ENCODE measurements at places on chromosomes 4 and X.

GRCh38 chr4:56612282-56612681, 68.8 kb downstream of the HOPX start:
- DNase-seq, result no peak

- DNase-seq, result no peak
Measured at GRCh38 chrX:151239751-151240150, 63.4 kb downstream of the GPR50 start.

DNA sequence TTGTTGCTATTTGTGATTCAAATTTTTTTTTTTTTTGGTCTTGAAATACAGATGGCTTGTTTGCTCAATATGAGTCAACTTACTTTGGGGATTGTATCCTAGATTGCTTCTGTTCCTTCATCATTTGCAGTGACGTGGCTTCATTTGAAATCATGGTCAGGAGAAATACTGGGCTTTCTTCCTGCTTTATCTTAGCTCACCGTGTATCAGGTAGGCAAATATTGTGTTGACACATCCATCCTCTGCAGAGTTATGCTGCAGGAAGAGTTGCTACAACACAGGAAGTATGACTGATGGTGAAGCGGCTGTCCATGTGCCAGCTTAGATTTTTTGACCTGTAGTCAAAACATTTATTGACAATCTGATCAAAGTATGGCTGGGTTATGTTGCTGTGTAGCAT, 232.2 kb downstream of the C4orf33 start:
- no peak for DNase-seq

DNA sequence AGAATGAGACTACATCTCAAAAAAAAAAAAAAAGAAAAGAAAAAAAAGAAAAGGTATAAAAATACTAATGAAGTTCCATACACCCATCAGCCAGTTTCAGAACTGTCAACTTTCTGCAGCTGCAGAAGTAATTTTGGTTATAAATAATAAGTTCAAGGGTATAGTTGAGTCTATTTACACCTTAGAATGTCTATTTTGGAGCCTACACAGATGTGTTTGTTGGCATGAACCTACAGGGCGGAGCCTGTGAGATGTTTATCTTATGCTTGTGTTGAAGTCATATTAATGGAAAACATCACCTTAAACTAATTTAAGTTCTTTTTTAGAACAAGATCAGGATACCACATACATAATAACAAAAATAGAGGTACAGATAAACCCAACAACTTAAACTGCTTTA, 85.8 kb downstream of the RAPGEF2 start:
- DNase-seq, result no peak

GRCh38 chr4:140300271-140300970, 73.0 kb upstream of the SCOC start:
- no peak for DNase-seq

DNA sequence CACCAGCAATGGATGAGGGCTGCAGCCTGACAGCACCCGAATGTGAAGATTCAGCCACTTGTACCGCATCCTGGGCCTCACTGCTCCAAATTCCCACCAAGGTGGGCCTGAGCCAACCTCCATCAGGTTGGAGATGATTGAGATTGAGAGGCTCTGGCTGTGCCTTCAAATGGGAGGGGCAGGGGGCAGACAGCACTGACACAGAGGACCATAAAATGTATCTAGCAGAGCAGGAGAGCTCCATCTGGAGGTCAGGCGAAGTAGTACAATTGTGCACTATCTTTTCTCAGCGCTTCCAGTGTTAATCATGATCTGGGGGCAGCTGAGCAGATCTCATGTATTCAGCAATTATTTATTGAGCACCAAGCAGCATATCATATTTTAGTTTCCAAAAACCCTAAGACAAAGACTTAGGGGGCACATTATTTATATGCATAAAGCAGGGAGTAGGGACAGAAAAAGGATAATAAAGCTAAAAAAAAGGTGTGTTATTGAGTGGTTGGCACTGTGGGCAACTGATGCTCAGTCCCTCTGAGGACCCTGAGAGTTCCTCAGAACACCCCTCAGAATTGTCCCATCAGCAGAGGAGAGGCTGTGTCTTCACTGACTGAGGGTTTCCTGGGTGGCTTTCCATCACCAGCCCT, 31.6 kb upstream of the C1QTNF7 start:
- peak; percentile 69 for DNase-seq

DNA sequence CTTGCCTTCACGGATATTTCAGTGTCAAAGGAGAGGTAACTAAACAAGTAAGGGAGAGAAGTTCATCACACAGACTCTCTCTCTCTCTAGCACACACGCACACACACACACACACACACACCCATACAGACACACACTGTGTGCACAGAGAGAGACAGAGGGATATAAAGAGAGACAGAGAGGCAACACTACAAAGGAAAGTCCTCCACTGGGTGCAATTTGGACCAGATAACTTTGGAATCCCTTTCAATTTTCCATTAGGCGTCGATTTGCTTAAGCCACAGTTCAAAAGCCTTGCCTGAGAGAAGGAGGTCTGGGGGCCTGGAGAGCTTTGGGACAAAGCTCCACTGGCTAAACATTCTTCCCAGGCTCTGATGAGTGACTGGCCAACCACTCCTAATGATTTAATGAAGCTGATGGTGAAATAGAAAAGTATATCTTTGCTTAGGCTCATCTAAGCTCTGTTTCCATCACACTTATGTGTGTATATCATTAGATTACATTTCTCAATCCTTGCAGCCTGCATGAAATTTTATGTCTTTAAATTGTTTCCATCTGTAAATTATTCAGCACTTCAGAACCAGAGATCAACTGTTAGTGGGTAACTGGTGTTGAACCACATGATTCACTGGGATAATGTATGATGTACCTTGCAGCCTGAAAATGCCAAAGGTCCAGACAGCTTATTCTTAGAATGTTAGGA, 180.8 kb downstream of the MAGEB17 start:
- no peak for DNase-seq

- no peak for DNase-seq
Measured at GRCh38 chrX:55778322-55778721, 60.8 kb downstream of the RRAGB start.

DNA sequence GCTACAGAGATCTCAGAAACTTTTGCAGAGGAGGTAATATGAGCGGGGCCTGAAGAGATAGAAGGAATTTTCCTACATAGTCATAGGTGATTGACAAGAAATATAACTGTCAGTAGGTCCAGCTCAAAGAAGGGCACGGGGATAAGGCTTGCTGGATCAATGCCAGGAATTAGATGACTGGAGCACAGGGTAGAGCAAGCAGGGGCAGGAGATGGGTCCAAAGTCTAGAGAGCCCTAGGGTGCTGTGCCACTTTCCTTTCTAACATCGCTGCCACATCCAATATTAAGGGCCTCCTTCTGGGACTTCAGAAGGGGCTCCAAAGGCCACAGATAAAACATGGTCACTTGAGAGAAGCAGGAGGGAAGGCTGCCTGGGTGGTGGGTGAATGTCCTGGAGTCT, 402.2 kb downstream of the MID1IP1 start:
- no peak for DNase-seq

GRCh38 chr4:13527981-13528820, 16.1 kb downstream of the NKX3-2 start:
- DNase-seq, result peak; percentile 80

GRCh38 chr4:87310691-87311335, 11.9 kb downstream of the HSD17B13 start:
- no peak for DNase-seq

DNA sequence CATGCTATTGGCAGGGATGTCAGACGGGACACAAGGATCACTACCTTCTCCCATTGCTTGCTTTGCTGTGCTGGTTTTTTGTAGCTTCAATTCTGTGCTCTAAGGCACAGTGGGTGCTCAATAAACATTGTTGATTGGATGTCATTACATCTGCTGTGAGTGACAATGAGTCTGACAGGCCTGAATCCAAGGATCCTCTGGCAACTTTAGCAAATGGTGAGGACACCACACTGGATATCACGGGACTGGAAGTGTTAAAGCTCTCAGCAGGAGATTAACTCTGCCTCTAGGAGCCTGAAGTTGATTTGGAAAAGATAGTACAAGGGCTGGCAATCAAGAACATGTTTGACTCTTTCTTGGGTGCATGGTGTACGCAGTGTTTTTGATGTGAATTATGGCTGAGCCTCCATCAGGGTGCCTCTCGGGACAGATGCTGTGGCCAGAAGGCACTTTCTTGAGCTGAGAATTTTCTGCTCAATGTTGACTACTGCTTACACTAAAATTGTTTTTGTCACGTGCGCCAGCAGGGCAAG, 217.9 kb downstream of the ARAP2 start:
- no peak for DNase-seq

- DNase-seq, result no peak
Measured at GRCh38 chr4:80086296-80086695, 13.3 kb upstream of the ANTXR2 start.

- no peak for DNase-seq
Measured at GRCh38 chrX:10108288-10108687, 48.5 kb upstream of the CLCN4 start.

DNA sequence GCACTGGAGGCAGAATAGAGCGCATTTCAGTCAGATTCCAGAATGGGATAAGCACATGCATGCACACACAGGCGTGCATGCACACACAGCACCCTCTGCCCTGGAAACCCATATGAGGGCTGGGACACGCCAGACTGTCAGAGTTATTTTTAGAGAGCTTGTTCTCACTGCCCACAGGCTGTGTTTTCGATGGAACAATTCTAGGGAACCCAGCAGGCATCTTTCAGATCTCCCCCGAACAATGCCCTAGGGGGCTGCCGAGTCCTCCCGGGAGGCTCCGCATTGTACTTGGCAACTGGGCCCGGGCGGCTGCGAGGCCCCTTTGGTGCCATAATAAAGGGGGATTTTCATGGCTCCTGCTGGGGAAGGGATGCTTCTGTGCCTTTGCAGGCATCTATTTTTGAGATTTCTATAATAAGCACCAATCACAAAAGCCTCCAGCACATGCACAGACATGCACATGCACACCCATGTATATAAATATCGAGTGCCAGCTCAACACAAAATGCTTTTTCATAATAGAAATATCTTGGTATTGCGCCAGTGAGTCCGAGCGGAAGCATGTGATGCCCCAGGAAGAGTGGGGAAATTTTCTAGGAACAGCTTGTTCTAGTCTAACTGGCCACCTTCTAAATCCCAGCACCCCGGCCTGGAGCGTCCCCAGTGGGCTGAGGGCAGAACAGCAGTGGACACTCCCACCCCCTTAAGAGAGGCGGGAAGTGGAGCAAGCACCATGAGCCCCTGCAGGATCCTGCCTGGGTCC, 88.5 kb downstream of the PHKA2 start:
- no peak for DNase-seq

DNA sequence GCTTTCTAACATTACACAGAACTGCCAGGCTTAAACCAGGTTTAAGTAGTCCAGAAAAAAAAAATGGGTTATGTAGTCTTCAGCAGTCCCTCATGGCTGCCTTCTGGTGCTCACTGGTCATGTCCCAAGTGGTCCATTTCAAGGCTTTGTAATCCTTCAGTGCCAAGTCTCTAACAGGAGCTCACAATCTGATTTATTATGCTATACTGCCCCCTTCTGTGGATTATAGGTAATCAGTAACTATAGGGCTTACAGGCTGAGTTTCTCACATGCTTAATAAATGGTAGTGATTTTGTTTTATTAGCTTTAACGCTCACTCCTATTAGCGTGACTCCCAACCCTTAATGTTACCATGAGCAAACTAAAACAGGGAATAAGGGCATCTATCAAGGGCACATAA, 92.5 kb upstream of the EDA2R start:
- peak; percentile 40 for DNase-seq

- peak; percentile 16 for DNase-seq
Measured at GRCh38 chrX:48461830-48462229, 8.2 kb downstream of the SLC38A5 start.

- no peak for DNase-seq
Measured at GRCh38 chr4:81639248-81639647, 167.5 kb upstream of the RASGEF1B start.

GRCh38 chr4:39062094-39062769, at the start of gene KLHL5:
TSS of gene KLHL5 (plus strand) at chr4:39062232. CDS start at chr4:39062653, 421 bp downstream.
- DNase-seq, result peak; percentile 26

GRCh38 chr4:87982446-87983010, 7.0 kb downstream of the SPP1 start:
- DNase-seq, result no peak

DNA sequence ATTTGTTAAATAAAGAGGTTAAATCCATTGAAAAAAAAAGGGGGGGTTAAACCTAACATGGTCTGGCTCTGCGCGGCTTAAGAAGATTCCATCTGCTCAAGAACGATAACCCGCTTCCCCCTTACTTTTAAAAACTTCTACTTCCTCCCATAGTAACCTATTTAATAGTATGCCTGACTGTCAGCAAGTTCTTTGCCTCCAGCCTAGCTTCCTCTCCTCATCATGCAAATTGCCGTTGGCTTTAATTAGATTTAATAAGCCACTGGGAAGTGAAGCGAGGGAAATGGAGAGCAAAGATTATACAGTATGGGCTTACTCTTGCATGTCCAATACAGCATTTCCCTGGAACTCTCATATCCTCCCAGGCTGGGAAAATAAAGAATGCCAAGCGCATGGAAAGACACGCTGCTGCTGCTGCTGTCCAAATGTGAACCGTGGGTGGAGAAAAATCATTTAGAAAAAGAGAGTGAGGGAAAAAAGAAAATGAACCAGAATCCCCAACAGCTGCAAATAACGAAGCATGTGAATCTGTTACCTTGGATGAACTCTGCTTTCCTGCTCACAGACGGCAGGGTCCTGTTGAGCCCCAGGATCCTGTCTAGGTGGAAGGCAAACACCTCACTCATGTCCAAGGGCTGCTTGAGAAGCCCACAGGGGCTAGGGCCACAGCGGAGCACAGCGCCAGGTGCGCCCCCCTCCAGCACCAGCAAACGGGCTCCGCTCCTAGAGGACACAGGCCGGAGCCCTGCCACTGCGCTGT, 2.7 kb downstream of the GASK1B start:
- no peak for DNase-seq

DNA sequence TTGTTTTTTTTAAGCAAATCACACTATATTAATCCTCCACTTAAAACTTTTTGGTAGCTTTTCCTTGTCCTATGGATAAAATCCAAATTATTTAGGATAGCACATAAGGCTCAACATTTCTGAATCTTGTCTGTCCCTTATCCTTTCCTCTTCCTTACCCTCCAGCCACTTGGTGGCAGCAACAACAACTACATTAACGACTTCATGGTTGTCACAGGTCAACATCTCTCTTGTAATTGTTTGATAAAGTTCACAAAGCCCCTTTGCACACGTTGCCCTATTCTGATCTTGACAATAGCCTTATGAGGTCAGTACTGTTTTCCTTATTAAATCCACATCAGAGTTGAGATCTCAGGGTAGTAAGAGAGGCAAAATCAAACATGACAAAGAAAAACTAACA, 269.0 kb upstream of the PABPC4L start:
- DNase-seq, result peak; percentile 1

DNA sequence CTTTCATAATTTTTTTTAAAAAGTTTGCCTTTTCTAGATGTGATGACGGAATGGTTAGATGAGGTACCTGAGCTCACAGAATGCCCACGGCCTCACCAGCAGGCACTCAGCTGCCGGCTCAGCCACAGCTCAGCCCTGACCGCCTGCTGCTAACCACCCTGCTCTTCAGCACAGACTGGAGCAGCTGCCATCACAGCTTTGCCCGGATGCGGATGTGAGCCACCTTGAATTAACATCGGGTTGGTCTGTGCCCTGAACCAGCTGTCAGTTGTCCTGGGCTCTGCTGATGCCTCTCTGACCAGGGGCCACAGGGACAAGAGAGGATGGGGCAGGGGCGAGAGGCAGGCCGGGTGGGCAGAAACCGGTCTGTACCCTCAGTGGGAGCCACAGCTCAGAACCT, 93.3 kb downstream of the HMX1 start:
- no peak for DNase-seq
